Thyroid gland (tissue), 4 donors: ENCODE measurements at places on chromosomes 7 and 10. TPM values are rescaled to one million over a fixed set of nuclear protein-coding genes. Genes with fewer than 3 reads are reported as not detected.

RET gene
- total RNA-seq = 0.33 TPM

DDC gene
- not detected for total RNA-seq

HKDC1 gene
- 14.6 TPM for total RNA-seq

NANOS1 gene
- total RNA-seq = 25.0 TPM

GPAM gene
- 58.0 TPM for total RNA-seq
